ENCODE measurements at places on chromosomes 16 and 17.

- no peak for DNase-seq
Measured at GRCh38 chr16:21638573-21638975, 13.8 kb downstream of the IGSF6 start.

- no peak for DNase-seq
Measured at GRCh38 chr16:66898207-66898606, 17.9 kb downstream of the PDP2 start.

- DNase-seq = no peak
Measured at GRCh38 chr16:84098939-84099338, 17.8 kb downstream of the MBTPS1 start.

DNA sequence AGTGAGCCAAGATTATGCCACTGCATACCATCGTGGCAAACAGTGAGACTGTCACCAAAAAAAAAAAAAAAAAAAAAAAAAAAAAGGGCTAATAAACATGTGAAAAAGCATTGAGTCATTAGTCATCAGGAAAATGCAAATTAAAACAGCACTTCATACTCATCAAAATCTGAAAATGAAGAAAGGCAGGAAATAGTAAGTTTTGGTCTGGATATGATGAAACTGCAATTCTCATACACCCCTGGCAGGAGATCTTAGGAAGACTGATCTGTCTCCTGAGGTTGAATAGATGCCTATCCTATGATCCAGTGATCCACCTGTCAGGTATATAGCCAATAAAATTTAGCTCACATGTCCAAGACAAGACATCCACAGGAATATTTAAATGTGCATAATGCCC is 212.7 kb downstream of the CPPED1 start:
- no peak for DNase-seq

GRCh38 chr16:49708491-49708890 is 147.4 kb downstream of the ZNF423 start:
- DNase-seq = no peak

DNA sequence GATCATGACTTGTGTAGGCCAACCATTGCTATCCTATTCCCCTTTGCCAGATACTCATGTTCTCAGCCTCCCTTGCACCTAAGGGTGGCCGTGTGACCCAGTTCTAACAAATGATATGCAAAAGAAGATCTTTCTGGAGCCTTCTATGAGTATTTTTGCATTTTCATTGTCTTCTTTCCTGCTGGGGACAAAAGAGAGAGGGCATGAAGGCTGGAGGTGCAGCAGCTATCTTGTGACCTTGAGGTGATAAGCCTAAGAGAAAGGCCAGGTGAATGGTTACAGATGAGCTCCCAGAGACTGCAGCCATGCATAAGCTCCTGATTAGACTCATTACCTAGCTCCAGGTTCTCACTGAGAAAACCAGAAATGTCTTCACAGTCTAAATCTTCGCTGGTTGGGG is 38.8 kb upstream of the PRKCB start:
- no peak for DNase-seq

GRCh38 chr16:65071433-65072311 is 50.2 kb downstream of the CDH11 start:
- DNase-seq = peak; percentile 55

DNA sequence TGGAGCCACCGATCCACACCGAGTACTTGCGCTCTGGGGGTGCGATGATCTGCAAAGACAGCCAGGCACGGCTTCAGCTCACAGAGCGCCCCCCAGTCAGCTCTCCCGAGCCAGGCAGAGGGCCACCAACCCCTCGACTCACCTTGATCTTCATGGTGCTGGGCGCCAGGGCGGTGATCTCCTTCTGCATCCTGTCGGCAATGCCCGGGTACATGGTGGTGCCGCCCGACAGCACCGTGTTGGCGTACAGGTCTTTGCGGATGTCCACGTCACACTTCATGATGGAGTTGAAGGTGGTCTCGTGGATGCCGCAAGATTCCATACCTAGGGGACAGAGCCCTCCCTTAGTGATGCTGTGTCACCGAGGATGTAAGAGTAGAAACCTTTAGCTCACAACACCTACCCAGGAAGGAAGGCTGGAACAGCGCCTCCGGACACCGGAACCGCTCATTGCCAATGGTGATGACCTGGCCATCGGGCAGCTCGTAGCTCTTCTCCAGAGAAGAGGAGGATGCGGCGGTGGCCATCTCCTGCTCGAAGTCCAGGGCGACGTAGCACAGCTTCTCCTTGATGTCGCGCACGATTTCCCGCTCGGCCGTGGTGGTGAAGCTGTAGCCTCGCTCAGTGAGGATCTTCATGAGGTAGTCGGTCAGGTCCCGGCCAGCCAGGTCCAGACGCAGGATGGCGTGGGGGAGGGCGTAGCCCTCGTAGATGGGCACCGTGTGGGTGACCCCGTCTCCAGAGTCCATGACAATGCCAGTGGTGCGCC is 1.6 kb downstream of the ACTG1 start:
- peak; percentile 48 for DNase-seq

GRCh38 chr16:49281843-49282642 is 405 bp upstream of the CBLN1 start:
- DNase-seq = peak; percentile 87

- no peak for DNase-seq
Measured at GRCh38 chr17:74702116-74702871, 10.4 kb downstream of the CD300LF start.

- DNase-seq = no peak
Measured at GRCh38 chr17:1168533-1169220, 11.1 kb downstream of the ABR start.

GRCh38 chr16:19135896-19136438 is 22.2 kb downstream of the ITPRIPL2 start:
- peak; percentile 46 for DNase-seq

DNA sequence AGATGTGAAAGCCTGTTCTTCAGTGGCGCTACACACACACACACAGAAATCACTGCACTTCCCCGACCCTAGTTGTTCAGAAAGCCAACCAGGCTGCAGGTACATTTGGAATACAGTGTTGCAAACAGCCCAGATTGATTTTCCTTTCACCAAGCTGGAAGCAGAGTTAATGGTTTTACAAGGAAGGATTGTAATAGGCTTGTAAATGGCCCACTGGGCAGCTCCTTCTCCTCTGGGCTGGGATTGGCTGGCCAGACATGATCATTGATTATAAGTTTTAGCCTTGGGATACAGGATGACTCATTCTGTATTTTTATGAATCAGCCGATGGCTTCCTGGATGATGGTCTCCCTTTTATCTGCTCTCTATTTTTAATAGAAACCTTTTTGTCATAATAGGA is 2.5 kb downstream of the VAT1L start:
- no peak for DNase-seq

- no peak for DNase-seq
Measured at GRCh38 chr17:35499548-35499947, 37.9 kb downstream of the SLFN12L start.

GRCh38 chr17:66138120-66138519 is 53.8 kb downstream of the CEP112 start:
- DNase-seq = no peak

GRCh38 chr17:80512233-80512632 is 32.4 kb upstream of the RPTOR start:
- no peak for DNase-seq

DNA sequence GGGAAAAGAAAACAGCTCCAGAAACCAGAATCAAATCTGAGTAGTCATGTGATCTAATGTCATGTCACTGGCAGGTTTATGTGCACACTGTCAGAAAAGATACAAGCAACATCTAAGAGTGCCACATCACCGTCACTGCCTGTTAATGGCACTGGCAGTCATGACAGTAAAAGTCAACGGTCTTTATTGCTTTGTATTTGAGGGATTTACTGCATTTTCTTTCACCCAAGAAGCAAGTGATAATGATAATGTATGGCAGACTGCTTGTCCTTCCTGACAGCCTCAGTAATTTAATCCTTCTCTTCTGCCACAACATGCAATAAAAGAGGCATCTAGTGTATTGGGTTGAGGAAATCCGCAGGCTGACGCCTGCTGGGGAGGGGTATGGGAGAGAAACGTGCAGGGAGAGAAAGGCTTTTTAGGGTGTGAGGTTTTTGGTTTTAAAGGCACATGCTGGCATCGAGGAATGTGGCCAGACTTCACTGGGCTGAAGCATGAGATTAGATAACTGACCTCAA is 92.4 kb downstream of the RPGRIP1L start:
- no peak for DNase-seq

- no peak for DNase-seq
Measured at GRCh38 chr17:1582374-1582773, 19.8 kb upstream of the PITPNA start.

- peak; percentile 55 for DNase-seq
Measured at GRCh38 chr17:4898927-4899326, 409 bp upstream of the C17orf107 start.

All from left cardiac atrium (tissue), 4 donors.